ENCODE measurements at places on chromosomes 6 and 20. TPM values are rescaled to one million over a fixed set of nuclear protein-coding genes. Genes with fewer than 3 reads are reported as not detected.

- no peak for DNase-seq
Observed at GRCh38 chr20:49534255-49534712, 33.7 kb downstream of the PTGIS start.

- DNase-seq = no peak
Observed at GRCh38 chr20:62327726-62328495, 25.1 kb downstream of the ADRM1 start.

- DNase-seq = no peak
Observed at GRCh38 chr6:139174961-139175360, 40.1 kb downstream of the HECA start.

- no peak for DNase-seq
Observed at GRCh38 chr20:25090492-25091429, 8.8 kb upstream of the VSX1 start.

- no peak for DNase-seq
Observed at GRCh38 chr20:610130-611046, at the start of gene TCF15. TSS of gene TCF15 (minus strand) at chr20:610309. CDS start at chr20:610237, 72 bp downstream.

DNA sequence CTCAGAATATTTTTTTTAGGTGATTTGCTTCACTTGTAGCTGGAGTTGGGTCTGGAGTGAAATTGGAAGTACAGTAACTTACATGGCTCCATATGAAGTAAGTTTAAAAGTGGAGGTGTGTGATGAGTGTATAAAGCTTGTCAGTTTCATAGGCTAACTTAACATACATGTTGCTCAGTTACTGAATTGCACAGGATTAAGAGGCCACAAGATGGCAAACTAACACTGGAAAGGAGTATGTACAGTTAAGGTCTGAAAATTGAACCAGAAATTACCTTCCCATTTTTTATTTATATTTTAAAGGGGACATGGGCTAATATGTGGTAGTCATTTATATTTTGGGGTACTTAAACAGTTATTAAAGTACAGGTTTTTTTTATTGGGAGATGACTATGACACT, 45.3 kb upstream of the SMIM8 start:
- no peak for DNase-seq

DNA sequence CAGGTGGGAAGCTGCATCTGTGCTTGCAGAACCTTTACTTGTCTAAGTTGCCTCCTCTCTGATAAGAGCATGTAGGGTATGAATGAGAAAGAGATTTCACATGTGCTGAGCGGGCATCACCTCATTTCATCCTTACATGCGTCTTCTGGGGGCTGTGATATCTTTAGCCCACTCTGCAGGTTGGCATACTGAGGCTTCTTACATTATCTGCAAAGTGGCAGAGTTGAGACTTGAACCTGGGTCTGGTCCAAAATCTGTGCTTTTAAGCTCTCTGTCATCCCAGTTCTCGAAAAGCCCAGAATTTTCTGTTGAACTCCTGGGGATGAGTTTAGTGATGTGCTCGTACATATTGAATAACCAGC, 2.0 kb upstream of the SRC start:
- no peak for DNase-seq

- no peak for DNase-seq
Observed at GRCh38 chr6:130128326-130128725, 94.4 kb downstream of the SAMD3 start.

CTSA gene
- total RNA-seq = 15.8 TPM

GRCh38 chr6:40286721-40287120, 300.4 kb downstream of the LRFN2 start:
- no peak for DNase-seq

SLC17A1 gene
- total RNA-seq = not detected

DNA sequence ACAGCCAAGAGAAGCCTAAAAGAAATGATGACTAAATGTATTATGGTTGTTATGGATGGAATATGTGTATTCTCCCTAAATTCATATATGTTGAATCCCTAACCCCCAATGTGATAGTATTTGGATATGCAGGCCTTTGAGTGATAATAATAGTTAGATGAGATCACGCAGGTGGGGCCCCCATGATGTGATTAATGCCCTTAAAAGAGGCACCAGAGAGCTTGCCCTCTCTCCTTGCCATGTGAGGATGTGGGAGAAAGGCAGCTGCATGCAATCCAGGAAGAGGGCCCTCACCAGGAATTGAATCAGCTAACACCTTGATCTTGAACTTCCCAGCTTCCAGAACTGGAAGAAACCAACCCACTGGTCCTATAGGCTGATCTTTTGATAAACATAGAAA, 190.6 kb upstream of the TCF21 start:
- no peak for DNase-seq

GRCh38 chr6:89387516-89388201, 24.4 kb downstream of the RRAGD start:
- no peak for DNase-seq

- no peak for DNase-seq
Observed at GRCh38 chr6:40713002-40713719, 126.0 kb upstream of the LRFN2 start.

- DNase-seq = no peak
Observed at GRCh38 chr20:15491575-15491974, 1081.7 kb downstream of the KIF16B start.

SALL4 gene
- total RNA-seq = 0.16 TPM

DNA sequence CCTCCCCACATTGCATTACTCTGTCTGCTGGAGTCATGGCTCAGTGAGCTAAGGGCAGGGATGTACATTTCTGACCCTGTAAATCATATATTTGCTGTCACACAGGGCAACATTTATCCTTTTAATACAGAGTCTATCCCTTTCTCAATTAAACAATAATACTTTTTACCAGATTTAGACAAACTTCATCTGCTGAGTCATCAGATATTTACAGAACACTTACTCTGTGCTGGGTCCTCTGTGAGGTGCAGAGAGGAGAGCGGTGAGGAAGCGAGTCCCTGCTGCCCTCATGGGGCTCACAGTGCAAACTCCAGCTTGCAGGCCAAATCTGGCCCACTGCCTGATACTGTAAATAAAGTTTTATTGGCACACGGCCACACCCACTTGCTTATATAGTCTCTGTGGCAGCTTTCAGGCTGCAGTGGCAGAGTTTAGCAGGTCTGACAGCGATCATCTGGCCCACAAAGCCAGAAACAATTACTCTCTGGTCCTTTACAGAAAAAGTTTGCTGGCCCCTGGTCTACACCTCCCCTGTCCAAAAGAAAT, 144.5 kb downstream of the CDH26 start:
- no peak for DNase-seq

TRIM10 gene
- total RNA-seq = 0.31 TPM

CLVS2 gene
- total RNA-seq = 56.1 TPM

DNA sequence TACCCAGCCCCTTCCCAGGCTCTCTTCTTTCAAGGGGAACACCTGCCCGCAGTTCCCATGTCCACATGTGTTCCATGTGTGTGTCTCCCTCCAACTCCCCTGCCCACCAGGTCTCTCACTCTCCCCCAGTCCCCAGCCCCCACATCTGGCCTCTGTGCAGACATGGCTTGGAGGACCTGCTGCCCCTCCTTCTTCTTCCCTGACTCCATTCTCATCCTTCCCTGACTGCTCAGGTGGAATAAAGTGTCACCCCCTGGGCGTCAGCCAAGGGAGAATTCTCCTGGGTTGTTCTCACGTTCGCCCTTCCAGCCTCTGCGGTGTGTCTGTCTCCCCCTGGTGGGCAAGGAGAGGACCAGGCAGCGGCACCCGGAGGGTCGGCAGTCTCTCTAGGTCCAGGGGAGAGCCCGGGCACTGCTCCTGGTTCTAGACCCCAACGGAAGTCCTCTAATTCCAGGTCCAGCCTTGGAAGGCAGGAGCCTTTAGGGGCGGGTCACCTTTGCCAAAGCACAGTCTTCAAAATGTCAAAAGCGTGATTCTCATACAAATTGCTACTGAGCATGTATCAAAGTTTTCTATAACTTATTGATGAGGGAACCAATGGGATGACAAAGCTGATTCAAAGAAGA, 50.5 kb downstream of the EBF4 start:
- DNase-seq = no peak

DNA sequence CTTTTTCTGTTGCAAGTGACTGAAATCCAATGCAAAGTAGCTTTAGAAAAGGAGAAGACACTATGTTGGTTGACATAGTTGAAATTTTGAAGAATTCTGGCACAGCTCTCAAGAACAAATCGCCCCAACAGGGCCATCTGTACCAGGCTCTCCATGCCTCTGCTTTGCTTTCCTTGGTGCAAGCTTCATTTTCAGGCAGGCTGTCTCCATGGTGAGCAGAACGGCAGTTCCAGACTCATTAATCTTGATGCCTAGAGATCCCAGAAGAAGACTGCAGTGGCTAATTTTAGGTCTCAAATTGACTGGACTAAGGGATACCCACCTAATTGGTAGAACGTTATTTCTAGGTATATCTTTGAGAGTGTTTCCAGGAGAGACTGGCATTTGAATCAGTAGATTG, 950.7 kb upstream of the FLRT3 start:
- no peak for DNase-seq

MAP3K4 gene
- 45.7 TPM for total RNA-seq

- no peak for DNase-seq
Observed at GRCh38 chr6:170056278-170056711, 234.6 kb downstream of the DLL1 start.

HLA-DQA2 gene
- total RNA-seq = 0.16 TPM

DNA sequence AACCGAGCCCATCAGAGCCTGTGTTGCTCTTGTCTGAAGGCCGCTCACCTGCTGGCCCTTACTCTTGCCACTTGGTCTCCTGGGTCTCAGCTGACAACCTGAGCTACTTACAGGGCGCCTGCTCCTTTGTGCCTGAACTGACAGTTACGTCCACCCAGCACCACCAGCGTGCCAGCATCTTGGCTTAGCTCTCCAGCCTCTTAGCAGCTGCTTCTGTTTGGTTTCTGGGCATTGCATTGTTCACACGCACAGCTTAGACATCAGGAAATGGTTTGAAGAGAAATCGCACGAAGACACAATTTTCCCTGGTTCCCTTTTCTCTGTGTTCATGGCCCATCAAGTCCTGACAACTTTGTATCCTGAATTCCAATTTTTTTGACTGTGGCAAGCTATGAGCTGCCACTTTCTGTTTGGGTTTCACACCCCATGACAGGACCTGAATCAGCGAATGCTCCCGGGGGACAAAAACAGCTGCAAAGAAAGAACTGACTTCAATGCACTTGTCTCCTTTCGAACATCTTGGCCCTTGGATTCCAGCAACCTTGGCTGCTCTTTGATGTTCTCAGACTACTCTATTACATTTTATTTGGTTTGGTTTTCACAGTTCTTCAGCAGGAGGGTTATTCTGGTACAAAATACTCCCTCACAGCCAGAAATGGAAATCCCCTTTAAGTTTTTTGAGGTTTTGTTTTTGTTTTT, 45.2 kb upstream of the LY86 start:
- no peak for DNase-seq

DNA sequence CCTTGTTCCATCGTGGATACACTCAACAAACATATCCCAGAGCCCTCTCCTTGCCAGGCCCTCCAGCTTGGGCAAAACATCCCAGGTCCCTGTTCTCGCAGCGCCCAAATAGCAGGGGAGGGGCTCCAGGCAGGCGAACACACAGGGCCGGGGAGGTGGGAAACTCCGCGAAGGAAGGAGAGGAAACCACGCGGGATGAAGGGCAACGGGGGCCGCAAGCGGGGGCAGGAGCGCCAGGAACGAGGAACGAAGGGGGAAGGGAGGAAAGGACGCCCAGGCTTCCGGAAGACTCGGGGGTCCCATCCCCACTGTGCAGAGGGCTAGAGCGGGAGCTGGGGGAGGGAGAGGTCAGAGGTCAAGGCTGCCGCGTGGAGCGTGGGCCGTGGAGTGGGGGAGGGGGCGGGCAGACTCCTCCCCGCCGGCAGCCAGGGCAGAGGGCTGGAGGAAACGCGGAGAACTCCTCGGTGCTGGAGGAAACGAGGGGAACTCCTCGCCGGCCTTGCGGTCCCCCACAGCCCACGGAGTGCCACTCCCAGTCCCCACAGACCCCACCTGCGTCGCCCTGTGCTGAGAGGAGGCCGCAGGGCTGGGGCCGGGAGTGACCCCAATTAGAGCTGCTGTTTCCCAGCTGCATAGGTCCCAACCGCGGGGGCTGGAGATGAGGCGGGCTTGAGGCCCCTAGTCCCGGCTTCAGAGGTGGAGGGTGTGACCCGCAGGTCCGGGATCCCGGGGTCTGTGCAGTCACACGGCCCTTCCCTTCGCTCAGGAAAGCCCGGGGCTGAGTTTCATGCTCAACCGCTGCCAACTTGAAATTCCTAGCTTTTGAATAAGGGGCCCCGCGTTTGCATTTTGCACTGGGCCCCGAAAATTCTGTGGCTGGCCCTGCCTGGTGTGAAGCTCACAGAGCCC, 1.2 kb upstream of the RBM38 start:
- no peak for DNase-seq

TMEM74B gene
- total RNA-seq = 8.0 TPM

DNA sequence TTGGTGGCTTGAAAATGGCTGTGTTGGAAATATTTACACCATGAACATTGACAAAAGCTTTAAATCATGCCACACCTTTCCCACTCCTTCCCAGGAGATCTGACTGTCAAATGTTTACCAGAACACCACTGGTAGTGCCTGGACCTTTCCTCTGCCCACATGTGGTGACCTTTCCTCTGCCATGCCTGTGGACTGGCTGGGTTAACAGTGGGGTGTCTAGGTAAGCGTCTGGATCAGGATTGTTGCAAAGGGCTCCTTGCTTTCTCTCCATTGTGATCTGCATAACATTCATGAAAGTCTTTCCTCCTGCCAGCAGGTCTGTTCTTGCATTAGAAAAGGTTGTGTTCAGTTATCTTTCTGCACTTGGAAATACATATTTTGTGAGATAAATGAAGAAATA, 572.7 kb downstream of the DHX35 start:
- DNase-seq = no peak

PPARD gene
- total RNA-seq = 2.2 TPM

DNA sequence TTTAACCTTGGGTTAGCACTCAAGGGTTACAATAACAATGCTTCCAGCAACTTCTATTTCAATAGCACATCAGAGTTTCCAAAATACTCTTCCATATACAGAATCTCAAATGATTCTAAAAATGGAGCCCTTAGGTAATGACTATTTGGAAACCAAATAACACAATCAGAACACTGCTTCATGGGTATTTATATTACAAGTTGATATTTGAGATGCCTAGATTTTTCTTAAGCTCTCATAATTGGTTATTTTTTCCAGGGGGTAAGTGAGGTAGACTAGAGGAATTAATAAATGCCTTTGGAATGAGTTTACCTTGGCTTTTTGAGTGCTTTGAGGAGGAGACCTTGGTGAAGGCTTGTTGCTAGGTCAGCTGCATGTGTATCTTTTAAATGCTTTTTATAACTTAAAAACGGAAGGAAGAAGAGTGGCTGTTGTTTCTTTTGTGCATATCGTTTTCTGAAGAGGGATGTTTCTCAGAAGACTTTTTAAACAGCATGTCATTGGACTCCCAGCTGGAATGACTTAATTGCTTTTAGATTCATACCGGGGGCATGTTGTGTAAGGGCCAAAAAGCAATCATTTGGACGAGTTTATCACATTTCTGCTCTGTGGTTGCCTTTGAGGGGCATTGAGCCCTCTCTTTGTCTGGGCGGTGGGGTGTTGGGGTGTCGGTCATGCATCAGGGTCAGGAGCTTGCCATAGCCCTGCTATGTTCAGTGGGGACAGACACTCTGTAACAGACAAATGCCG, 186.0 kb downstream of the DTNBP1 start:
- no peak for DNase-seq

SPAG4 gene
- 1.4 TPM for total RNA-seq

ELOVL2 gene
- total RNA-seq = 52.7 TPM

MUCL3 gene
- total RNA-seq = not detected

FOXQ1 gene
- total RNA-seq = 1.1 TPM

Measured in occipital lobe (tissue), 3 donors.